ENCODE measurements at places on chromosomes 13 and 19.

GRCh38 chr19:2462635-2463421 lies 6.1 kb upstream of the LMNB2 start:
- H3K4me1 ChIP-seq = peaks cover 10% of the 10 kb centered on the region
- no peak overlapping the region for H3K4me3 ChIP-seq
- H3K27ac ChIP-seq = no peak overlapping the region
- no peaks in the 10 kb centered on the region for H3K27me3 ChIP-seq
- DNase-seq = no peak

GRCh38 chr19:18137657-18138339 lies 15.2 kb upstream of the PIK3R2 start:
- H3K4me1 ChIP-seq = no peaks in the 10 kb centered on the region
- H3K27me3 ChIP-seq = no peaks in the 10 kb centered on the region
- H3K4me3 ChIP-seq = no peak overlapping the region
- no peak for DNase-seq

DNA sequence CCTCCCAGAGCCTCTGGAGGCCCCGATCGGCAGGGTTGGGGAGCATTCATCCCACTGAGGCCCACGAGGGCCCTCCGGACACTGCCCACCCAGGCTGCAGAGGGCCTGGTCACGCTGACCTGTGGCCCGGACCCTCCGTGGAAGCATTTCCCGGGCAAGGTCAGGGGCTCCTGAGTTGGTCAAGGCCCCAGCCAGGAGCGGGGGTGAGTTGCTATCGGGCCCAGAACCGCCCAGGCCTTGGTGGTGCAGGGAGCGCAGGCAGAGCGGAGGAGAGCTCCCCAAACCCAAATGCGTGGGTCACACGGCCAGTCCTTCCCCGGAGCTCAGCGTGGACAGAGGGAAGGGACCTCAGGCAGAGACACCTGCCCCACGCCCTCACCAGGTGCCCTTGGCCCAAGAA lies 25.7 kb downstream of the GPX4 start:
- H3K4me1 ChIP-seq = peaks cover 38% of the 10 kb centered on the region
- DNase-seq = no peak
- H3K27me3 ChIP-seq = peaks cover 13% of the 10 kb centered on the region
- no peaks in the 10 kb centered on the region for H3K36me3 ChIP-seq
- no peak overlapping the region for H3K4me3 ChIP-seq
- H3K27ac ChIP-seq = no peak overlapping the region

GRCh38 chr19:54674021-54674617 lies 11.3 kb downstream of the LILRB4 start:
- peaks cover 2% of the 10 kb centered on the region for H3K4me1 ChIP-seq
- no peaks in the 10 kb centered on the region for H3K36me3 ChIP-seq
- DNase-seq = peak; percentile 30
- peaks cover 14% of the 10 kb centered on the region for H3K27me3 ChIP-seq
- H3K4me3 ChIP-seq = no peak overlapping the region

DNA sequence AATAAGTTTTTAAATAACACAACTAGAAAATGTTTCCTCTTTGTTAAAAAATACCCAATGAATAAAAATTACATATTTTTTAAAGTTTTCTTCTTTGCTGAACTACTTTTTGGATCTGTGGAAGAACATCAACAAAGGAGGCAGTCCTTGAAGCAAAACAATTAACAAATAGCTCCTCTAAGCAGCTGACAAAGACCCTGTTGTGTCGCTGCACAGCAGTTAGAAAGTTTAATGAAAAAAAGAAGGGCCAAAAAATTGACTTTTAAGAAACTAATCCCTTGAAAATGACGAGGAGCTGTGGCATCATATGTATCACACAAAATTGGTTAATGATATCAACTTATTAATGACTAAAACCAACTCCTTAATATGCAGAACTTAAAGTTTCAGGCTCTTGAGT lies 72.1 kb downstream of the SLITRK1 start:
- H3K27me3 ChIP-seq = no peaks in the 10 kb centered on the region
- H3K36me3 ChIP-seq = no peaks in the 10 kb centered on the region
- no peak overlapping the region for H3K27ac ChIP-seq
